Suppressor macrophage (primary cell): ENCODE measurements at places on chromosomes 12 and 14.

- DNase-seq = no peak
Observed at GRCh38 chr14:56241461-56241860, 123.2 kb downstream of the PELI2 start.

DNA sequence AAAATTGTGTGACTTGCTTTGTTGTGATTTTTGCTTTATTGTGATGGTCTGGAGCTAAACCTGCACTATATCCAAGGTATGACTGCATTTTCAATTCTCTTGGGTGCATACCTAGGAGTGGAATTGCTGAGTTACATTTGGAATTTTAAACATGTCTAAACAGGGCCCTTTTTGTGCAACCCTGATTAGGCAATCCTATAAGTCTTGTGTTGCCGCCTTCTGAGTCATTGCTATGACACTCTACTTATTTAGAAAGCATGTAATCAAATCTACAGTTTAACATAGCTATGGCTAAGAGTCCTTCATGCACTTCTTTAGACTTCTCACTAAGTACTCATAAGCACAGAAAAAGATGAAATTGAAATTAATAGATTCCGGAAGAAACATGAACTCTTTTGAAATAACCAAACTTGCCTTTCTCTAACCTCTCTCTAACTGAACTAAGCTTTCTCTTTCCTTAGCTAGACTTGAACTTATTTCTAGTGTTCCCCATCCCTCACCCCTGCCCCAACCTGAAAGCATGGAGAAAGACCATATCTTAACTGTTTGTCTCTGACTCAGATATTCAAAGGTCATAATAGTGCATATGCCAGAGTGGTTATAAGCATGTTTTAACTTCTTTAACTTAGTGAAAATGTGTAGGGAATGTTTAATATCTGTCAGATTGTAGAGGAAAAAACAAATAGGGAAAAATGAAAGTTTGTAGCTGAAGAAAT, 203.0 kb downstream of the SNAPC1 start:
- no peak for DNase-seq

DNA sequence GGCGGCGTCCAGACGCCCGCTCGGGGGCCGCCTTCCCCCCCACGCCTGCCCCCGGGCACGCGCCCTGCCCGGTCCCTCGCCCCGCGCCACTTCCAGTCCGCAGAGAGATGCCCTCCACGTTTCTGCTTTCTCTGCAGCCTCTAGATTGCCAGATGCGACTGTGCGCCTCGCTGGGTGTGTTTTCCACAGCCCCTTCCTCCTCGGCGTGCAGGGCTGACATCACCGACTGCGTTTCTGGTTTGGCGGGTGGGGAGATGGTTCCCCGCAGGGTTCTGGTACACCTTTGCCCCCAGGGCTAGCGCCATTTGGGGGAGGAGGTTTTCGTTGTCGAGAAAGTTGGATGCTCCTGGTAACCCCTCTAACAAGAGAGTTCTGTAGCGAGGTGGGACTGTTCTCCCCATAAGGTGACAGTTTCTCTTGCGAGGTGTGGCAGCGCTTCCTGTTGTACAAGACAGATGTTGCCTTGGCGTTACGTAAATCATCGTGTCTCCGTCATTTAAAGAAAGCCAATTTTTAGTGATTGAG, 1.5 kb downstream of the CALM1 start:
- peak; percentile 62 for DNase-seq

DNA sequence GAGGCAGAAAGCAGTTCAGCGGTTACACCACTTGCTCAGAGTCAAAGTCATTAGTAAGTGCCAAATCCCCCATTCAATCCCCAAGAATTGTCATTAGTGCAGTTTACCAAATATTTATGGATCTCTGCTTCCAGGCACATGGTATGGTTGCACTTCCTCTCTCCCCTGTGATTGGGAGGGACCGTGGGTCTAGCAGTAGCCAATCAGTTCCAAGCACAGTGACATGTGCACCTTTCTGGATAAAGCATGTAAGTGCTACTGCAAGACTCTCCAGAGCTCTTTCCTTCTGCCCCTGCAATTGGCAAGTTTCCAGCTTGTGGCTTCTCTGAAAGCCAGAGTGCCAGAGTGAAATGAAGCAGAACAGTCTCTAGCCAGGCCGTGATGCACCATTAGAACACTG, 85.3 kb upstream of the FLRT2 start:
- peak; percentile 73 for DNase-seq

GRCh38 chr12:47361389-47362021, 281.7 kb upstream of the AMIGO2 start:
- DNase-seq = peak; percentile 24

GRCh38 chr14:54312166-54312801, 84.5 kb upstream of the CDKN3 start:
- DNase-seq = peak; percentile 24

GRCh38 chr14:94175011-94175745, 1.1 kb downstream of the PPP4R4 start:
- DNase-seq = no peak

- no peak for DNase-seq
Observed at GRCh38 chr12:76637807-76638206, 78.2 kb upstream of the OSBPL8 start.

DNA sequence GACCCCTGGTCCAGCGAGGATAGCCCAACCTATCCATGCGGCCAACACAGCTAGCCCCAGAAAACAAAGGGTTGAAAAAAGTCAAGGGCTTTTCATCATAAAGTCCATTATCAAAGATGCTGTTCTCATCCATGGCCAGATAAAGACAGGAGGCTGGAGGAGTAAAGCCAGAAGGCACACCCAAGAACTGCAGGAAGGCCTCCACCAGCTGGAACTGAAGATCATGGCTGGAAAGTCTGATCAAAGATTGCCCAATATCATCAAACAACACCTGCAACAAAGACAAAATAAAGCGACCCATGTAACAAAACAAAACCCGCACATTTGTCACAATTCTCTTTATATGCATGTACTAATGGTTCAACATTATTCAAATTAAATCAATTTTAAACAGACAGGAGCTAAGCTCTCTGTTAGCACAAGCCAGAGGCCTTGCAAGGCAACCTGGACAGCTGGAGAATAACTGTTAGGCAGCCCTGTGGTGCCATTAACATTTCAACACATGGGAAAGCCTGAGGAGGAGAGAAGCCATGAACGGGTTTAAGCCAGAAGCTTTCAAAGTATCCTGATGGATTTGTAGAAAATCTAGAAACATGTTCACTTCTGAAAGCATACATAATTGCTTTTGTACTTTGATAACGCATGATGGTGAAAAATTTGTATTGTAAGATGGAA, 34.1 kb downstream of the PSMC1 start:
- DNase-seq = no peak

GRCh38 chr12:21696625-21697024, 39.0 kb upstream of the LDHB start:
- no peak for DNase-seq

DNA sequence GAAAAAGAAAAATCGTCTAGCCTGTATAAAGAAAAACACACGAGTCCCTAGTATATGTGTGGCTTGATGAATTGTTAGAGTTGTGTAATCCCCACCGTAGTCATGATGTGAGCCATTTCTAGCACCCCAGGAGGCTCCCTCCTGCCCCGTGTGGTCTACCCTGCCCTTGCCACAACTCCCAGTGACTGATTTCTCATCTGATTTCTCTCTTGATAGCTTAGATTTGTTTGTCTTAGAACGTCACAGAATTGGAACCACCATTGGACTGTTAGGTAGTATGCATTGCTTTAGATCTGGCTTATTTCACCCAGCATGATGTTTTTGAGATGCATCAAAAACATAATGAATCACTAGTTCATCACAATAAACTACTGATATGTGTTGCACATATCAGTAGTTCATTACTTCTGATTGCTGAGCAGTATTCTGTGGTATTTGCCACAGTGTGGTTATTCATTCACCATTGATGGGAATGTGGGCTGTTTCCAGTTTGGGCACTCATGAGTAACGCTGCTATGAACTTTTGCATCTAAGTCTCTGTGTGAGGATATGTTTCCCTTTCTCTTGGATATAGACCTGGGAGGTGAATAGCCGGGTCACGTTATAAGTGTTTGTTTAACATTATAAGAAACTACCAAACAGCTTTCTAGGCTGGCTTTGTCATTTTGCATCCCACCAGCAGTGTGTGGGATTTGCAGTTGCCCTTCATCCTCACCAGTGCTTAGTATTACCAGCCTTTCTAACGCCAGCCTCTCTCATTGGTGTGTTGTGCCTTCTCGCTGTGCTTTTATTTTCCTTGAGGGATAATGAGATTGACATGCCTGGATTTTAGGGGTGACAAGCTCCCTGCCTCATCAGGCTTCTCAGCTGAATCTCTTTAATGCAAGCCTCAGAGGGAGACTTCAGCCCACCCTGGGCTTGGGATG, 31.9 kb upstream of the NCOR2 start:
- peak; percentile 32 for DNase-seq

DNA sequence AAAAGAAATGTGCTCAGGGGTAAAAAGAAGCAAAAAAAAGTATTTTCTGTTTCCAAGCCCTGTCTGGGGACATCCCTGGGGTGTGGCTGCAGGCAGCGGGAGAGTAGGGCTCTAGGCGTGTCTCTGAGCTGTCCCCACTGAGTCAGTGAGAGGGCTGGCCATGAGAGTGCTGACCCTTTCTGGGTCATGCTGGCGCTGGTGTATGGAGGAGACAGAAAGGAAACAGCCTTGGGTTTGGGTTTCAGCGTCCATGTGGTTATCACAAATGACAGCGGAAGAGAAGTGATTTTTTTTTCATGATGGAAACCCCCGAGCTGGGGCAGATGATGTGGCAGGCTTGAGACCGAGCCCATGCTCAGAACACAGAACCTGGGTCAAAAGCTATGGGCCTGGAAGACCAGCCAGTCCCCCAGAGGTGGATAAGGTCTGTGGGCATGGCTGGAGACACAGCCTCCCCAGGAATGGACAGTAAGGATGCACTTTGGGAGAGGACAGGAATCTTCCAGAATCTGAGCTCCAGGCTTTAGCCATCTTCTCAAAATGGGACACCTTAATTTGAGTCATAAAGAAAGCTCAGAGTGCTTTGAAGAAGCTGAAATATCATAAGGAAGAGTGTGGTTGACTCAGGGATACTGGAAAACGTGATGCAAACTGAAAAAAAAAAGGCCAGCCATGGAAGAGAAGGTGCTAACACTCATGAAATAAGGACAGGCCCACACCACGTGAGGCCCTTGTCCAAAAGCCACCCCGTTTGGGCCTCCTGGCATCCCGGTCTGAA, 36.2 kb downstream of the SYNE3 start:
- peak; percentile 39 for DNase-seq

- no peak for DNase-seq
Observed at GRCh38 chr14:23114669-23115038, 4.4 kb downstream of the CEBPE start.

GRCh38 chr14:88729159-88729558, 63.6 kb downstream of the EML5 start:
- DNase-seq = no peak

DNA sequence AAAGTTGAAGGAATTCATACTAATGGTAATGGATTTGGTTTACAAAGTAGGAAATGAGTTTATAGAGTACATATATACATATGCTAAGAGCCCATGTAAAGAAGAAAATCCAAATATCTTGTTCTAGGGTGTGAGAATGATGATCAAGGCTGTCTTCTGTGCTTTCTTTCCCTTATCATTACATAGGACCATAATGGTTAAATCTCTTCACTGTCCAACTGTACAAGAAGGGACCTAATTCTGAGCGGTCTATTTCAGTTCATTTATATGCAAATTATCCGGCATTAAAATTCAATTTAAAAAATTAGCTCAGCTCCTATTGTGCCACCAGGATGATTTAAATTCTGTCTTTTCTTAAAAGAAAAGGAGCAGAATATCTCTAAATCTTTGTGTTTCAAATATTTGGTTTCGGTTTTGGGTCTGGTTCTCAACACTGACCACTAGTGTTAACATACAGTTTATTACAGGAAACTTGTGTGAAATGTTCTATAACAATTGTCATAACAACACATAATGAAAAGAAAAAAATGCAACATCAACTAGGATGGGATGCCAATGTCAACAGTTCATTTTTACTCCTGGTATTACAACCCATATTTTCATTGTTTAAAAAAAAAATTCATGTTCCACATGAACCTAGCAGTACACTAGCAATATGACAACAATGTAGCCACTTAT, 16.8 kb downstream of the OR4K1 start:
- no peak for DNase-seq

DNA sequence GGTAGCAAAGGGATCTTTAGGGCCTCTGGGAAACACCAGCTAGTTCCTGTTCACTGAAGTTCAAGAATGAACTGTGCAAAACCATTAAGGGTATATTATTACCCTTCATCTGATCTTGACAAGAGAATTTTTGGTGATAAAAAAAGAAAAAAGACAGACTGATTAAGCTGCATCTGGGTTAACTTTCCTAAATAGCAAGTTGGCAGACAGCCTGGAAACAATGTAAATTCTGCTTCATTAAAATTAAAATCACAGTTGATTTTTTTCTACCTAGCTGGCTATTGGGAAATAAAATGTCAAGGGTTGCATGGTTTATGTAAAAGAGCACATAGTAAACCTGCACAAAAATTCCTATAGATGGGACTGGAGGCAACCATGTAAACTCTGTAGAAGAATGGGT, 126.6 kb upstream of the PRKD1 start:
- DNase-seq = no peak
